CD4-positive, alpha-beta memory T cell (primary cell): ENCODE measurements at places on chromosomes 3 and 15.

- DNase-seq: no peak
These were observed 4.0 kb upstream of the U2SURP start for GRCh38 chr3:142997330-142997729.

- no peak for DNase-seq
These were observed 50.1 kb upstream of the CRTC3 start for GRCh38 chr15:90479656-90480055.

GRCh38 chr3:174016186-174016585 lies 618.6 kb downstream of the NLGN1 start:
- no peak for DNase-seq

GRCh38 chr3:177122183-177122856 lies 75.0 kb downstream of the TBL1XR1 start:
- no peak for DNase-seq

- no peak for DNase-seq
These were observed 84.2 kb upstream of the SLC4A7 start for GRCh38 chr3:27568393-27568792.

- peak; percentile 12 for DNase-seq
These were observed 5.5 kb upstream of the CFAP100 start for GRCh38 chr3:126389112-126389793.

GRCh38 chr15:26630857-26631256 lies 142.0 kb downstream of the GABRB3 start:
- no peak for DNase-seq

- DNase-seq: no peak
These were observed 133.4 kb upstream of the ZBTB20 start for GRCh38 chr3:115280506-115280905.

DNA sequence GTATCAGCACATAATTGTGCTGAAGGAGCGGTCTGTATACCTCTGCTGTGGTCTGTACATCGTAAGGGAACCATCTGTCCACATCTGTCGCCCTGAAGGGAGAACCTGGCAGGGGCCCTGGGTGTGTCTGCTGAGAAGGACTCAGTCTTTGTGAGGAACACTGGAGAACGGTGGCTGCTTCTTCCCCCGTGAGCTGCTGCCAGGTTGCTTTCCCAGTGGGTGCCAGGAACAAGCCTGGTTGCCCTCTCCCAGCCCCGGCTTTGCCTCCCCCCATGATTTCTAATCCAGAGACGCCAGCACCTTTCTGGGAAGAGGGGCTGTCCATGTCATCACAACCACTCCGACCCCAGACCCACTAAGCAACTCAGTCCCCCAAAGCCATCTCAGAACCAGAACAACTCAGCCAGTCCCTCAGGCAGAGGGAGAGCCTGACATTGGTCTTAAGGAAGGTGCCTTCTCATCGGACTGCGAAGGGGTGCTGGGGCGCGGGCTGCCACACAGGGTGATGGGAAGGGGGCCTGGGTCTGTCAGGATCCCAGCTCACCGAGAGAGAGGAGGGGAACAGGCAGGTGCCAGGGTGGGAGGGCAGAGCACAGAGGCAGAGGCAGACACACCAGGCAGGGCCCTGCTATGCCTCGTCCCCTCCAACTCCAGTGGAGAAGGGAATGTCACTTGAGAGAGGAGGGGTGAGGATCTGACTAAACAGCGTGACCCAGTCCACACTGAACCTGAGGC lies 8.5 kb downstream of the TNK2 start:
- DNase-seq: no peak

DNA sequence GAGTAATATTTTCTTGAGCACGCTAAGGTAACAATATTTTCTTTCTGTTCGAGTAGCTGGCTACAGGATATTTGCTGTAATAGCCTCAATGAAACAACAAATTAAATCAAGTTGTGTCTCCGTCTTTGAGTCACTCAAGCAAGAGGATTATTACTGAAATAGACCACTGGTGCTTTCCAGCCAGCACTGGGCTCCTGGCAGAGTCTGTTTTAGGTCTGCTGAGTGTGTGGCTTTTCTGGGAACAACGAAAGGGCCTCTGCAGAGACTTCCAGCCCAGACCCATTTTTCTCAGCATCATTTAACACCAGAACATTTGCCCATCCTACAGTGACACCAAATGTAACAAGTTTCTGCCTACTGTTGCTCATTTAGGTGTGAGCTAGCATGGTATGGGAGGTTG lies 652.9 kb downstream of the MAGI1 start:
- DNase-seq: no peak
